Left ventricle myocardium superior (tissue), 1 donor: ENCODE measurements at places on chromosomes 2 and 18. TPM values are rescaled to one million over a fixed set of nuclear protein-coding genes. Genes with fewer than 3 reads are reported as not detected.

KCMF1 gene
- 94.3 TPM for total RNA-seq

FHOD3 gene
- total RNA-seq = 347 TPM

USP34 gene
- total RNA-seq = 39.8 TPM

ACKR3 gene
- 25.4 TPM for total RNA-seq

CABYR gene
- not detected for total RNA-seq

CASP10 gene
- 6.4 TPM for total RNA-seq

GRB14 gene
- 27.8 TPM for total RNA-seq

CEBPZ gene
- total RNA-seq = 28.9 TPM

KCTD18 gene
- total RNA-seq = 9.1 TPM

ARHGAP28 gene
- total RNA-seq = 1.4 TPM

IL37 gene
- not detected for total RNA-seq

SERPINB11 gene
- total RNA-seq = not detected

IMPA2 gene
- 73.3 TPM for total RNA-seq

KCNG2 gene
- total RNA-seq = not detected

SEPTIN10 gene
- 46.8 TPM for total RNA-seq

ATOH8 gene
- total RNA-seq = 29.6 TPM

APCDD1 gene
- total RNA-seq = 24.9 TPM

LRRTM1 gene
- 0.40 TPM for total RNA-seq
